Stimulated activated CD8-positive, alpha-beta memory T cell treated with anti-CD3 and anti-CD28 coated beads, Interleukin-15, amount 100 ng/mL, for 4 hours (primary cell): ENCODE measurements at places on chromosomes 7 and 10.

DNA sequence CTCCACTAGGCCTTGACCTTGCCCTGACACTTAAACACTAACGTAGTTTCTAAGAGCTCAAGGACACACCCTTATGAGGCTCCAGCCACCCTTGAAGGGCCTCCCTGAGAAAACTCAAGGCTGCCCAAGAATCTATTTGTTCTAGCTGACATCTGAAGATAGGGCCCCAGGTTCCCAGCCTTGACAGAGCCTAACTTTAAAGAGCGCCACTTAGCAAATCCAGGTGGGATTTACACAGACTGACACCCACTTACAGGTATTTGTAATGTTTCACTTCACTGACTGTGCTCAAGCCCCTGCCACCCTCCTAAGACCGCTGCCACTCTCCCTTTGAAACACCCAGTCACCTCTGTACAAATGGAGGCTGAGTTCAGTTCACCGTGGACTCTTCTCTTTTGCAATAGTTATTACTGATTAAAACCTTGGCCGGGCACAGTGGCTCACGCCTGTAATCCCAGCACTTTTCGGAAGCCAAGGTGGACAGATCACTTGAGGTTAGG, 90.4 kb downstream of the SVOPL start:
- DNase-seq, result no peak

DNA sequence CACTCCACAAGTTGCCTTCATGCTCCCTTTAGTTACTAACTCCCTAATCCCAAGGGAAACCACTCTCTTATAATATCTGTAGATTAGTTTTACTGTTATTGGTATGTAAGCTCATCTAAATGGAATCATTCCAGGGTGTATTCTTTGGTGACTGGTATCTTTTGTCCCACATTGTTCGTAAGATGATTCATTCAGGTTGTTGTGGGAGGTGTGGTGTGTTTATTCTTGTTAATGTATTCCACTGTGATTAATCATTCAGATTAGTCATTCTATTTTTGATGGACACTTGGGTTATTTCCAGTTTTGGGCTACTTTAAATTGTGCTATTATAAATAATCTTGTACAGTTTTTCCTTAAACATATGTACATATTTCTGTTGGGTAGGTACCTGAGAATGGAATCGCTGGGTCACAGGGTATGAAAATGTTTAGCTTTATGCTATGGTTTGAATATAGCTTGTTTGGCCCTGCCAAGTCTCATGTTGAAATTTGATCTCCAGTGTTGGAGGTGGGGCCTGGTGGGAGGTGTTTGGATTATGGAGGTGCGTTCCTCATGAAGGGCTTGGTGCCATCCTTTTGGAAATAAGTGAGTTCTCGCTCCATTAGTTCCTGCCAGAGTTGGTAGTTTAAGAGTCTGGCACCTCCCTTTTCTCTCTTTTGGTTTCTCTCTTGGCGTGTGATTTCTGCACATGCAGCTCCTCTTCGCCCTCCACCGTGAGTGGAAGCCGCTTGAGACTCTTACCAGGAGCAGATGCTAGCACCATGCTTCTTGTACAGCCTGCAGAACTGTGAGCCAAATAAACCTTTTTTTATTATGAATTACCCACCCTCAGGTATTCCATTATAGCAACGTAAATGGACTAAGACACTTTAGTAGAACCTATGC, 13.8 kb downstream of the BTRC start:
- DNase-seq, result no peak

- DNase-seq, result no peak
These were observed 654 bp downstream of the MUC3A start for GRCh38 chr7:100949933-100950443.

- DNase-seq, result no peak
These were observed 45.5 kb downstream of the VWA2 start for GRCh38 chr10:114284346-114285071.
